ENCODE measurements at places on chromosomes 11 and 22.

DNA sequence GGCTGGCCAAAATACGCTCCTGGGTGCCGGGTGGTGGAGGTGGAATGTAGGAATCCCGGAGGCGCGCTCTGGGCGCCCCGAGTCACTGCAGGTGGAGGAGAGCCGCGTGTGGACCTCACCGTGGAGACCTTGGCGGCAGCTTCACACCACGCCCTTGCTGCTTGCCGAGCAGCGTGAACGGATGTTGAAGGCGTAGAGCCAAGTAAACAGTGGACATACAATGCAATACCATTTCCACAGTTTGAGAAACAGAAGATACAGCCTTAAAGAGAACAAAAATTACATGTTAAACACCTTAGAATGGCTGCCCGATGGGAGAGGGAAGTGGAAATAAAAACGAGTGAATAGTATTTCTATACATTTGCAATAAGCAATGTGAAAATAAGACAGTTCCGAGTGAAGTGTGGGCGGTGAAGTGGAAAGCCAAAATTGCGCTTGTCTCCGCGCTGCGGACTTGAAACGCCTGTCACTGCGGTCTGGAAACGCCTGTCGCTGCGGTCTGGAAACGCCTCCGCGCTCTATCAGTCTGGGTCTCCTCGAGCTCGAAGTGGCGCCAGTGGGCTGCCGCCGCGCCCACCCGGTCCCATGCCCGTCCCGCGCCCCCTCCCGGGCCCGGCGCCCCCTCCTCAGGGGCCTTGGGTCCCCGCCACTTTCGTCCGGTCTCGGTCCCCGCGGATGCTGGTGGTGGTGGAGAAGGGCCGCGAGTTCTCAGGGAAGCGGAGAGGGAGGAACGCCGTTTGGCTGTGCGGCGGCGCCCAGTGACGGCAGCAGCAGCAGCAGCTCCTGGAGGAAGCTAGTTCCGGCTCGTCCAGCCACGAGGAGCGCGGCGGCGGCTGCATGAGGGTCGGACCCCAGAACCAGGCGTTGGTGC is 1.6 kb downstream of the NCR3LG1 start:
- DNase-seq, result peak; percentile 46

- DNase-seq, result no peak
Measured at GRCh38 chr11:101775033-101775432, 139.8 kb upstream of the CEP126 start.

GRCh38 chr22:30212996-30213441 is 33.5 kb downstream of the LIF start:
- DNase-seq, result no peak

GRCh38 chr11:100224541-100225034 is 462.5 kb upstream of the ARHGAP42 start:
- no peak for DNase-seq

GRCh38 chr11:64132191-64132771 is 33.6 kb downstream of the MACROD1 start:
- DNase-seq, result no peak

- DNase-seq, result no peak
Measured at GRCh38 chr11:72114570-72114969, 2.1 kb upstream of the ANAPC15 start.

GRCh38 chr11:59900366-59901126 is 22.0 kb downstream of the OOSP3 start:
- no peak for DNase-seq

DNA sequence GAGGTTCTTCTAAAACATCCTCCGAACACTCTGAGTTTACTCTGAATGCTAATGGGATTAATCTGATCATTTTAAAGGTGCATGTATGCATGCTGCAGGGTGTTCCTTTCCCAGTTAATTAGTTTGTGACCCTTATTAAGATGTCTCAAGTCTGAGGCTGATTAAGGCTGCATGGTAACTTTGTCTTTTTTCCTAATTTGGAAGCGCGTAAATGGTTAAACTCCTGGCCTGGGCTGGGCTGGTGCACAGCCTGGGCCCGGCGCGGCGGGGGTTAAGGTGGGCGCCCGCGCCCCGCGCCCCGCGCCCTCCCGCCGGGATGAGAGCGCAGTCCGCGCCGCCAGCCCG is 539.7 kb downstream of the NTM start:
- DNase-seq, result no peak

- DNase-seq, result no peak
Measured at GRCh38 chr11:65014726-65015227, 817 bp downstream of the ARL2 start.

- DNase-seq, result no peak
Measured at GRCh38 chr11:58613228-58613627, 9.2 kb upstream of the CNTF start.

DNA sequence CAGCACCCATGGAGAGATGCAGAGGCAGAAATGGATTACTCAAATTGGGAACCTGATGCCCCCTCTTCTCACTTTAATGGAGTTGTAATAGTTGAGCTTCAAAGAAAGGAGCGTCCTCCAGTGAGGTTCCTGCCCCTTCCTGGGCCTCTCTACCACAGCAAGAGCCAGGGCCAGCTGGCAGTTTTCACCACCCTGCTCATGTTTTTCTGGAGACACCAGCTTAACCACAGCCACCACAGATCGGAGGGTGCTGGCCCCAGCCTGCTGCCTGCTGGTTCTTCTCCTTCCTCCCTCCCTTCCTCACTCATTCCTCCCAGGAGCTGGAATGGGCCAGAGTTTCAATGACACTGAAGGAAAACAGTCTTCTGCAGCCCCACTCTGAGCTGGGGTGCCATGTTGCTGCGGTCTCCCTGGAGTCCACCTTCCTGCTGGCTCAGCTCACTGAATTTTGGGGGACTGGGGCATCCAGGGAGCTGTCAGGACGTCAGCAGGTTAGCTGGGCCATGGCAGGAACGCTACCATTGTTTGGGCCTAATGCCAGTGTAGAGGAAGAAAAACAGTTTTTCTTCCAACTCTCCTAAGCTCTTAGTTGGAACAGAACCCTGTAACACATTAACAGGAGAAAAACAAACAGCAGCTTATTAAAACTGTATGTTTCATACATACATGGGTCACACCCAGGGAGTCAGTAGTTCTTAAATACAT is 57.7 kb downstream of the TRAF6 start:
- no peak for DNase-seq

DNA sequence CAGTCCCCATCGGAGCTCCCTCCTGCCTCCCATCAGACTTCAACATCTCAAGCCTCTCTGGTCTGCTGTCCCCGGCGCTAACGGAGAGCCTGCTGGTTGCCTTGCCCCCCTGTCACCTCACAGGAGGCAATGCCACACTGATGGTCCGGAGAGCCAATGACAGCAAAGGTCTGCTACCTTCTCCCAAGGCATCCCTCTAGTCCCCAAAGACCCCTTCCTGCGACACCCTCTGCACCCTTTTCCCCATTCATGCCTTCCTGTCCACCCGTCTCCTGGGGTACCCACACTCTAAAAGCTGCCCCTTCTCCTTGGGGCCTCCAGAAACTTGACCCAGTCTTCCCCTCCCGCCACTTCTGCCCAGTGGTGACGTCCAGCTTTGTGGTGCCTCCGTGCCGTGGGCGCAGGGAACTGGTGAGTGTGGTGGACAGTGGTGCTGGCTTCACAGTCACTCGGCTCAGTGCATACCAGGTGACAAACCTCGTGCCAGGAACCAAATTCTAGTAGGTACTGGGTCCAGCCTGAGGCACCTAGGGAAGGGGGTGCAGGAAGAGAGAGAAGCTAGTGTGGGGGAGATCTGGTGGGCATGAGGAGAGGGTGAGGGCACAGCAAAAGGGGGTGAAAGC is 860 bp downstream of the UPK2 start:
- DNase-seq, result no peak

DNA sequence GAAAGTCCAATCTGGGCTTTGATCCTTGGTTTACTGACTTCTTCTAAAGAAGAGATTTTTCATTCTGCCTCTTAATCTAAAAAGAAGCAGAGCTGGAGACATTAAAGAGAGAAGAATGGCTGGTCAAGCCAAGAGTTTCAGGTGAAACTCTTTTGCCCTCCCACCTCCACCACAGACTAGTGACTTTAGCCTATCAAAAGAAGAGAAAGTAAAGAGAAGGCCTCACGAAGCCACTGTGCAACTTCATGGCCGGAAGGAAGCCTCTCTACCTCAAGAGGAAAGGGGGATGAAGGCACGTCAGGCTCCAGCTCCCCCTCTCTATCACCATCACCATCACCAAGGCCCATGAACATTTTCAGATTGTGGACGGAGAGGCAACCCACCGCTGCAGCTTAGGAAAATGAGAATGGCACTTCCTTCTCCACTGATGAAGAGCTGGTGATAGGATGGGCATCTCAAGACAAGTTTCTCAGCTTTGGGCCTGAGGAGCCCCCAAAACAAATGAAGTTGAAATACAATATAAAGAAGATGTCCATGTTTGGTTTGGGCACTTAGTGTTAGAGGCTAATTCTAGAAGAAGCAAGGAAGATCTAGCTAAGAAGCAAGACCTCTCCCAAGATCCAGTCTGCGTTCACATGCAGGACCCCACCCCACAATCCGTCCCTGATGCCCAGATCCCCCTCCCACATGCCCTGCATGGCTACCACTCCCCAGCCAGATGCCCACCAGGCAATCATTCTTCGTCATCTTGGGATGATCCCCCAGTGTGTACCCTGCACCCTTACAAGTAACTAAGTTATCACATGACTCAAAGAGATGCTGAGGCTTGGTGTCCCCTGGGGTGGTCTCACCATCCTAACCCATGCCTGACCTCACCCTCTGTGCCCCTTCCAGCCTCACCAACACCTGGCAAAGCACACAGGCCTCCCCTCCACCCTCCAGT is 52.6 kb downstream of the IGSF9B start:
- DNase-seq, result no peak

GRCh38 chr11:64120951-64121569 is 44.9 kb downstream of the MACROD1 start:
- DNase-seq, result no peak

GRCh38 chr11:12192794-12193514 is 82.6 kb downstream of the MICAL2 start:
- no peak for DNase-seq

DNA sequence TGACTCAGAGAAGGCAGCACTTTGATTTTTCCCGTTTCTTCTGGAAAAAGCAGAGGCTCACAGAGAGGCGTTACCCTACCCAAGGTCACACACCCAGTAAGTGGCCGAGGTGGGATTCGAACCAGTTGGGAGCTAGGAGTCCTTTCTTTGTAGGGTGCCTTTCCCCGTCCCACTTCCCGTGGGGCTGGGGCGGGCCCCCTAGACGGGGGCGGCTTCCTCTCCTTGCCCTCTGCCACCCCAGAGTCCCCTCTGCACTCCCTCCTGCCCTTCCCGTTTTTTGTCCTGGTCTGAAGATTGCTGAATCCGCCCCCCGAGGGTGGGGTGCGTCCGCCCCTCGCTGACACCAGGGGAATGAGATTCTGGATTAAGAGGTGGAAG is 747 bp downstream of the TPCN2 start:
- DNase-seq, result no peak

- peak; percentile 32 for DNase-seq
Measured at GRCh38 chr11:62665599-62666258, 617 bp downstream of the CSKMT start.

DNA sequence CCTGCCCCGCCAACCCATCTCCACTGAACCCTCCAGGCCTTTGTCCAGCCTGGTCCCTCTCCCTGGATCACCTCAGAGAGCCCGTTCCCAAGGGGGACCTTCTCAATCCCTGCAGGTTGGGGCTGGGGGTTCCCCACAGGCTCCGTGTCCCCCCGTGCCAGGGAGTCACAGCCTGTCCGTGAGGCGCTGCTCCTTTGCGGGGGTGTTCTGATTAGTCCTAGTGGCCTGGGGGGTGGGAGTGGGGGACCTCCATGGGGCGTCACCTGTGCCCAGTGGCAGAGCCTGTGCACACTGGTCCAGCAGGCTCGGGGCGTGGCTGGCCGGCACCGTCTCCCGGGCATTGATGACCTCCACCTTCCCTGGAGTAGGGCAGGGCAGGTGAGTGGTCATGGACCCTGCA is 11.6 kb downstream of the GGT5 start:
- no peak for DNase-seq

- DNase-seq, result peak; percentile 68
Measured at GRCh38 chr11:10459029-10459970, 4.2 kb downstream of the AMPD3 start.

DNA sequence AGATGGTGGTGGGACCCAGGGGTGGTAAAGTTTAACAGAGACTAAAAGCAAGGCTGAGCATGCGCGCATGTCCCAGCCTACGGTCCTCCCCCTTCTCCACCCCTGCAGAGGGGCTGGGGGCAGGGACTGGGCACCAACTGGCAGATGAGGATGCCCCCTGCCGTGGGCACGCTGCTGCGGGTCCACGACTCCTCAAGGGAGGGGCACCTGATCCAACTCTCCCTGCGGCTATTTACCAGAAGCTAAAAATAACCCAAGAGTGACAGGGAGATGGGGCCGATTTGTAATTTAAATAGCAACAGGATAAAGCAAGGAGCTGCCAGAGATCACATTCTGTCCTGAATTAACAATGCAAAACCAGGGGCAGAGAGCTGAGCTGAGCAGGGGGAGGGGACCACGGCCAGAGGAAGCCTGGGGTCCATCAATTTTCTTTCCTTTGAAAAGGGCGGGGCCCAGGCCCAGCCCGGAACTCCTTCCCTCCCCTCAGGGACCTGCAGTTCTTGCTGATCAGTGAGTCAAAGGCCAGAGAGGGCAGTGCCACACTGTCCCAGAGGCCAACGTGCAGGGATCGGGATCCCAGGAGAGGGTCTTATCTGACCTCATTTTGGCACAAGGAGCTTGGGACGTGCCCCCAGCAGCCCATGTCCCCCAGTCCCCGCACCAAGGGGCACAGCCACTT is 8.1 kb upstream of the DGKZ start:
- no peak for DNase-seq

DNA sequence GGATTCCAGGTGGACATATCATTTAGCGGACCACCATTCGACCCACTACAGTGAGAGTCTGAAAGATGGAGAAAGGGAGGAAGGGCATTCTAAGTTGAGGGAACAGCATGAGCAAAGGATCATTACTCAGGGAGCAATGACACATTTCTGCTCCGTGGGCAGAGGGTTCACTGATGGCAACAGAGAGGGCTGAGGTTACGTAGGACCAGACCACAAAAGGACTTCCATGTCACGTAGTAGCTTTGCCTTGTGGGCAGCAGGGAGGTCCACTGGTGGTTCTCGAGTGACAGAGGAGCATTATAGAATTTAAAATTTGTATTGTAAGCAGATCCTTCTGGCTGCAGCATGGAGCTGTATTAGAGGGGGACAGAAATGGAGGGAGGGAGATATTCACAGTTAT is 109.7 kb upstream of the NAV2 start:
- DNase-seq, result no peak

DNA sequence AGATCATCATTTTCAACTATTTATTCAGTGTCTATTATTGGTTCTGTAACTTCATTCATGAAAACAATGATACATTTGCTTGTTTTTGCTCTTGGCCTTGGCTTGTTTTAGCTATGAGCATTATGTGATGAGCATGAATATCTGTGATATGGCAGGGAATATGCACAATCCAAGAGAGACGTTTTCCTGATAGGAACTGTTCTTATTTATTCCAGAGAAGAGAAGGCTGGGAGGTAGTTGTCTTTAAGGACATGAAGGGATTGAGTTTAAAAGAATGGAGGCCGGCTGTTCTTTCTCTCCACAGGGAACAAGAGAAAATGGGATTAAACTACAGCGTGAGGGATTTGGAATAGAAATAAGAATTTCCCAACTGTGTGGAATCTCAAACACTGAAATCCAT is 30.3 kb downstream of the BLID start:
- no peak for DNase-seq

- DNase-seq, result no peak
Measured at GRCh38 chr11:70487756-70488155, 89.4 kb downstream of the CTTN start.

- no peak for DNase-seq
Measured at GRCh38 chr11:413120-414081, 1.4 kb downstream of the SIGIRR start.
